ENCODE measurements at places on chromosomes 7 and 10. TPM values are rescaled to one million over a fixed set of nuclear protein-coding genes. Genes with fewer than 3 reads are reported as not detected.

CDHR3 gene
- 1.4 TPM for total RNA-seq

- no peak for DNase-seq
Measured at GRCh38 chr7:98618786-98619185, 1.7 kb downstream of the NPTX2 start.

ICA1 gene
- 27.0 TPM for total RNA-seq

DNA sequence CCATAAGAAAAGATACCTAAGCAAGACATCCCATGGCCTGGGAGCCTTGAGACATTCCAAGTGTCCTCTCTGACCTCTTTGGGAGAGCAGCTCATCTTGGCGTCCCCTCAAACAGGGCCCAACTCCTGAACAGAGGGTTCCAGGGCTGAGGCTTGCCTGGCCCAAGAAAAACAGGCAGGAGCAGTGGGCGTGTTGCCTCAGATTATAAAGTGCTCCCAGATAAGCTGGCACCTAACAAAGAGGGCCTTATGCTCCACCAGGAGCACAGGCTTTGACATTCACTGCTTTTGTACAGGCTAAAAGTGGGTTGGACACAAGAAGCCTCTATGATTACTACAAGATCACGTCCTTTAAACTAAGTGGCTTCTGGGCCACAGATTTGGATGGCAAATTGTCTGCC is 193.1 kb downstream of the FGFR2 start:
- no peak for DNase-seq

DNA sequence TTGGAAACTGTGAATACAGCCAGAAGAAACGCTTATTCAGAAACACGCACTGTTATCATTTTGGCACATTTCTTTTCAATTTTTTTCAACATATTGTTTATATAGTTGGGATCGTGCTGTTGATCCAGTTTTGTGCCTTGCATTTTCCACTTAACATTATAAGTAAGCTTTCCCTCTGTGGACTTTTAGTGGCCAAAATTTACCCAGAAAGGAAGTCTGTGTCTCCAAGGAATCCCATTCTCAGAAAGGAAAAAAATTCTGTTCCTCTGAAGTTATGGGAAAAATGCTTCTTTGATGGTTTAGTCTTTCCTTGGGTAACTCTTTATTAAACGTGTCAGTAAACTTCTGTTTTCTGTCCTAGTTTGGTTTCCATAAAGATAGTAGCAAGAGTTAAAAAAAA is 280.0 kb downstream of the REEP3 start:
- DNase-seq, result no peak

GRCh38 chr10:3071405-3072198 is 4.3 kb downstream of the PFKP start:
- DNase-seq, result no peak

GRCh38 chr7:91034459-91035368 is 229.5 kb upstream of the FZD1 start:
- DNase-seq, result no peak

GRCh38 chr10:76040107-76040829 is 608.8 kb downstream of the LRMDA start:
- DNase-seq, result no peak

- no peak for DNase-seq
Measured at GRCh38 chr10:95221124-95221523, 27.1 kb downstream of the ACSM6 start.

DNA sequence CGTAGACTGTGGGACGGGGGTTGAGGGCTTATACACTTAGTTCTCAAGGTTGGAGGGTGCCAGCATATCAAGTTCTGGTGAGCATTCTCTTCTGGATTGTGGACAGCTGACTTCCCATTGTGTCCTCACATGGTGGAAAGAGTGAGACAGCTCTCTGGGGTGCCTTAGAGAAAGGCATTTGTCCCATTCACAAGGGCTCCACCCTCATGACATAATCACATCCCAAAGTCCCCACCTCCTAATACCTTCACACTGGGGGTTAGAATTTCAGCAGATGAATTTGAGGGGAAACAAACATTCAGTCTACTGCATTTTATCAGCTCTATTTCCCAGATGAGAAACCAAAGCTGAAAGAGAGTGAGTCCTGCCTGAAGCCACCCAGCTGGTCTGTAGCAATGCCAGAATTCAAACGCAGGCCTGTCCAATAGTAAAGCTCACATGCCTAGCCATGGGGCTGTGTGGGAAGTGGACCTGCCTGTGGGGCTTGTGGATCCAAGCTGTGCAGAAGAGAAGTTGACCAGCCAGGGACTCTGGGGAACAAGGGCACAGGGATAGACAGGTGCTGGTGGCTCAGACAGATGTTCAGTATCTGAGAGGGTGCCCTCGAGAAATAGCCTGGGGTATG is 34.9 kb upstream of the LOXL4 start:
- DNase-seq, result no peak

DNA sequence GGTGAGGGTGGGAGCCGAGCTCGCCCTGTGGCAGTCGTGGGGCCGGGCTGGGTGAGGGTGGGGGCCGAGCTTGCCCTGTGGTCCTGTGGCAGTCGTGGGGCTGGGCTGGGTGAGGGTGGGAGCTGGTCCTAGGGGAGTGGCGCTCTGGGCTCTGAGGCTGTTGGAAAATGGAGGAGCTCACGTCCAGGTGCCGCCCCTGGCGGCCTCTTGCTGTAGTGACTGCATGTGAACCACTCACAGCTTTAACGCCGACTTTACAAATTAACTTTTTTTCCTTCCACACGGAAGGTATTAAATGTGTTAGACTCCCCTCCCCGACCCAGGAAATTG is 312.6 kb downstream of the WDR37 start:
- no peak for DNase-seq

- no peak for DNase-seq
Measured at GRCh38 chr7:126040114-126041045, 1110.8 kb upstream of the POT1 start.

NPC1L1 gene
- total RNA-seq, result 0.17 TPM

- DNase-seq, result no peak
Measured at GRCh38 chr7:40239755-40240303, 105.0 kb downstream of the SUGCT start.

DNA sequence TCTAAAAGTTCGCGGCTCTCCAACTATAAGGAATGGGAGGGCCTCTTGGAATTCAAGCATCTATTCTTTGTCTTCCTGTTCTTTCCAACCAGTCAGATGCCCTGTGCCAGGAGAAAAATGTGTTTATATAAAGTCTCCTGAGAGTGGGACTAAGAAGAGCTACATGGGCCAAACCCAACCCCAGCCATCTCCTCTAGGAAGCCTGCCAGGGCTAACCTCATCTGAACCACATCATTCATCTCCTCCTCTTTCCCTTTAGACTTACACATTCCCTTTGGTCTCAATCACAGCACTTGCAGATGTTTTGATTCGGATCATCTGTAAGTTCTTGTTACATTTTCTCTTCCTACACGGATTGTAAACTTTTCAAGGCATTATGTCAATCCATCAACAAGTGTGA is 62.6 kb downstream of the DOCK4 start:
- DNase-seq, result no peak

GRK5 gene
- total RNA-seq, result 83.5 TPM

GRCh38 chr7:99618726-99619125 is 2.0 kb downstream of the ZSCAN25 start:
- no peak for DNase-seq

DNA sequence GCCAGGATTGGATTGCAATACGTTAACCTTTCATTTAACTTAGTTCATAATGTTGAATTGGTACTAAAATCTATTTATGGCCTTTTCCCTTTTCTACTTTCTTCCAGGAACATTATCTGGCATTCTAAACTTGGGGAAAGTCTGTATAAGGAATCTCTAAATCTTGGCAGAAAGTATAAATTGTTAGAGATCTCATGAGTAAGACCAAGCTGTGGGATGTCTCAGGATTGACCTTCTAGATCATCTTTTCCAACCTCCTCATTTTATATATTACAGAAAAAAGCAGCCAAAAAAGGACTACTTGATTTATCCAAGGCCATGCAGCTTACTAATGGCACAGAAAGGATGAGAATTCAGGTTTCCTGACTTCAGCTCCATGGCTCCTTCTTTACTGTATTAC is 598.3 kb downstream of the INHBA start:
- DNase-seq, result no peak

DNA sequence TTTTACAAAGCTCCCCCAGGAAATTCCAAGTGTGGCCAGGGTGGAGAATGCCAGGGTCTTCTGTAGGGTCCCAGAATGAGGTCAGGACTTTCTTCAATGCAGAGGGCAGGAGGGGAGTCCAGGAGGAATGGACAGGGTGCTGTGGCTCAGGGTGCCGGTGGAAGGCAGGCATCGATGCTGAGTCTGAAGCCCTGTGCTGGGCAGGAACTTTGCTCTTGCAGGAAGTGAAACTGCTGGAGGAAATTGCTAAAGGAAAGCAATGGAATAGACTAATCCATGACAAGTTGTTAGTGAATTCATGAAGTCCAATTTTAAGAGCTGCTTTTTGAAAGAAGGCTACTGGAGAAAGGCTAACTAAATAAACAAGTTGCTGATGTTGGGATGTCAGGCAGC is 14.8 kb downstream of the PTPRE start:
- no peak for DNase-seq

DNA sequence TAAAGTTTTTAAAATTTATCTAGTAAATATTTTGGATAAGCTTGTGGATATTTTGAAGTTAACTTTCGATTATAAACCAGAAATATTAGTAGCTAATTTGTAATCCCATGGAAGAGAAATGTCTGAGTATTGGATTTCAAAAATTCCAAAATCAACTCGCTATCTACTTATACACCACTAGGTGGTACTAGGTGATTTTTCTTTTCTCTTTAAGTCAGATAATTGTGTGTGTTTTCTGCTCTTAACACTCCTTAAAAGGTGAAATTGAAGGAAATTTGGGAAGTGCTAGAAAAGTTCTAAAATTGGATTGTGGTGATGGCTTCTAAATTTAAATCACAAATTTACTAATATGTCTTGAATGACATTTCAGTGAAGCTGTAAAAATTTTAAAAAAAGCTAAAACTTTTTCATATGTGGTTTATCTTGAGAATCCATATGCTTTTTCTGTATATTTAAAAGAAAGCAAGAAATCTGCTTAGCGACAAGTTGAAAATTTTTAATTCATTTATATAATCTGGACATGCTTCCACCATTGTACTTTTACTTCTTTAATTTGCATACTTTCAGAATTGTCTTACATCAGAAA is 90.2 kb downstream of the IPMK start:
- no peak for DNase-seq
